ENCODE measurements at places on chromosomes 5 and 9.

DNA sequence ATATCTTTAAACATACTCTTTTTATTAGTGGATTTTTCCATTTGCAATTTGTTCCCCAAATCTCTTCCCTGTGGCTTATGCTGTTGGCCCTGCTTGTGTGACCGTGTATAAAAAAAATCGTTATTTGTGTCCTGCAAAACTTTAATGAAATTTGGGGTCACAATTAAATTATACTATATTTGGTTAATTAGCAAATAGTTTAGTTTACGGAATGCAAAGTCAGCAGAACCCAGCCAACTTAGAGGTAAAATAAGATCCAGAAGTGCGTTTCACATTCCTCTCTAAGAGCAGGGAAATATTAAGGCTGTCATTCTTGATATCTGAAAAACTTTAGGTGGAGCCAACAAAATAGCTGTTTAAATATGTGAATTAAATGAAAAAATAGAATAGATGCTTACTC is 2023.5 kb upstream of the WWC1 start:
- no peaks in the 10 kb centered on the region for H3K4me1 ChIP-seq
- H3K27me3 ChIP-seq: no peaks in the 10 kb centered on the region
- no peaks in the 10 kb centered on the region for H3K36me3 ChIP-seq
- no peak overlapping the region for H3K4me3 ChIP-seq
- DNase-seq: no peak

DNA sequence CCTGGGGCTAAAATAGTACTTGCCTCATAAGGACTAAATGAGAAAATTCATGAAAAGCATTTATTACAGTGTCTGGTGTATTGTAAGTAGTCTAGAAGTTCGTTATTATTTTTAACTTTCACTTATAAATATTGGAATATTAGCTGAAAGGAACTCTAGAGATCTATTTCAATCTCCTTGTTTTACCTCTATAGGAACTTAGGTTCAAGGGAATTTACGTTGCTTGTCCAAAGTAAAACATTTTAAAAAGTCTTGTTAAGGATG is 55.5 kb downstream of the GARNL3 start:
- peaks cover 9% of the 10 kb centered on the region for H3K27me3 ChIP-seq
- H3K4me1 ChIP-seq: peaks cover 6% of the 10 kb centered on the region

- H3K27ac ChIP-seq: no peak overlapping the region
- DNase-seq: no peak
- H3K27me3 ChIP-seq: peaks cover 14% of the 10 kb centered on the region
- H3K4me1 ChIP-seq: peaks cover 4% of the 10 kb centered on the region
- H3K36me3 ChIP-seq: no peaks in the 10 kb centered on the region
- no peak overlapping the region for H3K4me3 ChIP-seq
Observed at GRCh38 chr5:124662181-124662781, 84.2 kb downstream of the ZNF608 start.

GRCh38 chr5:130141659-130142320 is 237.5 kb downstream of the CHSY3 start:
- H3K4me3 ChIP-seq: no peak overlapping the region
- H3K36me3 ChIP-seq: no peaks in the 10 kb centered on the region
- DNase-seq: no peak
- H3K27me3 ChIP-seq: no peaks in the 10 kb centered on the region

- no peak overlapping the region for H3K27ac ChIP-seq
- no peaks in the 10 kb centered on the region for H3K27me3 ChIP-seq
- H3K36me3 ChIP-seq: peaks cover 1% of the 10 kb centered on the region
- H3K4me1 ChIP-seq: peaks cover 14% of the 10 kb centered on the region
- no peak overlapping the region for H3K4me3 ChIP-seq
Observed at GRCh38 chr5:18720002-18720401, 1085.7 kb downstream of the TAF11L14 start.

- no peak for DNase-seq
- no peak overlapping the region for H3K4me3 ChIP-seq
- H3K36me3 ChIP-seq: no peaks in the 10 kb centered on the region
- no peaks in the 10 kb centered on the region for H3K4me1 ChIP-seq
- H3K27ac ChIP-seq: no peak overlapping the region
Observed at GRCh38 chr9:108167136-108167900, 677.7 kb upstream of the KLF4 start.

Data from activated naive CD8-positive, alpha-beta T cell treated with anti-CD3 and anti-CD28 coated beads, Interleukin-2, amount 50 U/mL, for 24 hours (primary cell).